Astrocyte (in vitro differentiated cells and primary cell): ENCODE measurements at places on chromosomes 7 and 10. TPM values are rescaled to one million over a fixed set of nuclear protein-coding genes. Genes with fewer than 3 reads are reported as not detected.
A peak's percentile ranks its signal among the peaks of the same experiment; 100 is the strongest.

- H3K4me1 ChIP-seq, result no peaks in the 10 kb centered on the region
- no peak overlapping the region for H3K27ac ChIP-seq
- no peak for DNase-seq
- no peak overlapping the region for H3K4me3 ChIP-seq
Observed at GRCh38 chr7:14962778-14963177, 60.2 kb upstream of the DGKB start.

Gene LRRD1
- 0.27 TPM in 1 of 2 replicates, not detected in the other for total RNA-seq

Gene ZNF485
- total RNA-seq, result 4.1 and 4.3 TPM in 2 replicates

- no peaks in the 10 kb centered on the region for H3K36me3 ChIP-seq
- H3K27ac ChIP-seq, result peak overlapping the region; percentile 89
- no peaks in the 10 kb centered on the region for H3K27me3 ChIP-seq
- DNase-seq, result peak; percentile 58
- peaks cover 15% of the 10 kb centered on the region for H3K4me1 ChIP-seq
- H3K4me3 ChIP-seq, result peak overlapping the region; percentile 72
Observed at GRCh38 chr10:87503886-87504285, 807 bp upstream of the MINPP1 start.

Gene CYP3A4
- not detected in 2 replicates for total RNA-seq

- no peak overlapping the region for H3K27ac ChIP-seq
- no peak for DNase-seq
Observed at GRCh38 chr10:75051308-75051707, 60.1 kb upstream of the SAMD8 start.

Gene FFAR4
- not detected in 2 replicates for total RNA-seq

DNA sequence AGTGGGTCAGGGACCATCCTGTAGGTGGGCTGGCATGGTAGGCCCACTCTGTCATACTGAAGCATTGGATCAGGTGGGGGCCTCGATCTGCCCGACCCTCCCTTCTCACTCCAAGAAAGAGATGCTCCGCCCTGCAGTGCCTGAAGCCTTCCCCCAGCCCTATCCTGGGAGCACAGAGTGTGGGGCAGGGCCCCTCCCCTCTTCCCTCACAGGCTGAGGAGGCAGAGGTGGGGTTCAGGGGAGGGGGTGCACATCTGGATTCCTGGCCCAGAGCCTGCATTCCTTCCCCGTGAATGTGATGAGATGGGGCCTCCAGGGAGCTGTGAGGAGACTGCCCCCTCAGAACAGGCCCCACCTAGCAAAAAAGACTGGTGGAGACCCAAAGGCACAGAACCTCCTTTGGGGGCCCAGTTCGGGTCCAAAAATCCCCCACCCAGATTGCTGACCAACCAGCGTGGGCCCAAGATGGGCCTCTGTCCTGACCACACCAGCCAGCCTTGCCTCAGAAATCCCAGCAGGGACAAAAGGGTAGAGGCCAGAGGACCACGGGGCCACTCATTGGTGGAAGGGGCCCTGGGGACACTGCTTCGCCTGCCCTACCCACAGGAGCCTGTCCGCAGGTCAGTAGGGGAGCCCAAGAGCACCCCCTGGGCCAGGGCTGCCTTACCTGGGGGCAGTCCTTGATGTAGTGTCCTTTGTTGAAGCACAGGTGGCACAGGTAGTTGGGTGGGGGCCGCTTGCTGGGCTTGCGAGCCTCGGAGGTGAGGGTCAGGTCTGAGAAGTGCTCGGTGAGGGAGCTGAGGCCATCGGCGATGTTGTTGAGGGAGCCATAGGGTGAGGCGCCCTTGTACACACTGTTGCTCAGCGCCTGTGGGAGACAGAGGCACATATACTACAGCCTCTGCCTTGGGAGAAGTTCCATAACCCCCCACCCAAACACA lies 13.3 kb downstream of the ZCCHC24 start:
- DNase-seq, result no peak
- H3K27me3 ChIP-seq, result no peaks in the 10 kb centered on the region
- no peak overlapping the region for H3K27ac ChIP-seq
- H3K4me3 ChIP-seq, result no peak overlapping the region

DNA sequence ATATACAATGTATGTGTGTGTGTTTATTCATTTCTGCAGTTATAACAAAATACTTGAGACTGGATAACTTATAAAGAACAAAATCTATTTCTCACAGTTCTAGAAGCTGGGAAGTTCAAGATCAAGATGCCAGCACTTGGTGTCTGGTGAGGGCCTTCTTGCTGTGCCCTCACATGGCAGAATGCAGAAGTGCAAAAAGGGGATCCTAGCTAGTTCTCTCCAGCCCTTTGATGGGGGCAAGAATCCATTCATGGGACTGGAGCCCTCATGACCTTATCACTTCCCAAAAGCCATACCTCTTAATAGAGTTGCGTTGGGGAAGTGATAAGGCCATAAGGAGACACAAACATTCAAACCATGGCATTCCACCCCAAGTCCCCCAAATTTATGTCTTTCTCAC lies 8.4 kb downstream of the GRB10 start:
- no peak overlapping the region for H3K4me3 ChIP-seq
- peaks cover 5% of the 10 kb centered on the region for H3K36me3 ChIP-seq
- H3K4me1 ChIP-seq, result no peaks in the 10 kb centered on the region
- no peaks in the 10 kb centered on the region for H3K27me3 ChIP-seq

DNA sequence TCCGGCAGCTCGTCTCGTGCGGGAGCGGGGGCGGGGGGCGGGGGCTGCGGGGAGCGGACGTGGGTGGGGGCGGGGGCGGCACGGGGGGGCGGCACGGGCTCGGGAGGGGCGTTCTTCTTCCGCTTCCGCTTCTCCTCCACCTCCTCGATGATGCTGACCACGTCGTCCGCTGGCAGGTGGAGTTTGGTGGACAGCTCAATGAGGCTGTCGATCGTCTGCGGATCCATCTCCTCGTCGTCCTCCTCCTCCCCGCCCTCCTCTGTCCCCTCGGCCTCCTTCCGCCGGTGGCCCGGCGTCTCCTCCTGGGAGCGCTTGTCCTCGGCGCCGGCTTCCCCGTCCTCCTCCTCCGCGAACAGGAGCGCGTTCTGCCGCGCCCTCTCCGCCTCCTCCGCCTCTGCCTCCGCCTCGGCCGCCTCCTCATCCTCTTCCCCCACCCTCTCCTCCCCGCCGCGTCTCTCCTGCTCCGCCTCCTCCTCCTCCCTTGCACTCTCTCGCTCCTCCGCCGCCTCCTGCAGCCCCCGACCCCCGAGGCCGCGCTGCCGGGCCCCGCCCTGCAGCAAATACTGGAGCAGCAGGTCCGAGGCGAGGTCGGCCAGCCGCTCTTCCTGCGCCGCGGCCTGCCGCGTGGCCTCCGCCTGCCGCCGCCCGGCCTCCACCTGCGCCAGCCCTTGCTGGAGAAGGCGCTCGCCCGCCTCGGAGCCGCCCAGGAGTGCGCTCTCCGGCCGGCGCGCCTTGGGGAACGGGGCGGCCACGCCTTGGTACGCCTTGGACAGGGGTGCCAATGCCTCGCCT lies 1.9 kb downstream of the VGF start:
- no peak for DNase-seq
- H3K4me3 ChIP-seq, result peak overlapping the region; percentile 39
- H3K27ac ChIP-seq, result no peak overlapping the region
- H3K4me1 ChIP-seq, result peaks cover 54% of the 10 kb centered on the region
- peaks cover 4% of the 10 kb centered on the region for H3K36me3 ChIP-seq

DNA sequence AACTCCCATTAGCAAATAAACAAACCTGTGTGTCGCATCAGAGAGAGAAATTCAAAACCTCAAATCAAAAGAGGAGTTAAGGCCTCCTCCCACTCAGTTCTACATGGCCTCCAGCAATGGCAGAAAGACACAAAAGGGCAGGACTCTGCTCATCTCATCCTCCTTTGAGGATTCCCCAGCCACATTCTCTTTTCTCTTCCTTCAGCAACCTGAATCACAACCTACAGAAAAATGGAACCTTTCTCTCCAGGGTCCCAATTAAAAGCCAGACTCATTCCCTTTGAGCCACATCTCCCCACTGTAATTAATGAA lies 7.9 kb downstream of the OSBPL3 start:
- H3K27me3 ChIP-seq, result no peaks in the 10 kb centered on the region
- H3K4me3 ChIP-seq, result no peak overlapping the region
- peaks cover 41% of the 10 kb centered on the region for H3K4me1 ChIP-seq
- H3K36me3 ChIP-seq, result no peaks in the 10 kb centered on the region
- DNase-seq, result no peak

- H3K4me3 ChIP-seq, result no peak overlapping the region
- no peaks in the 10 kb centered on the region for H3K4me1 ChIP-seq
- H3K27me3 ChIP-seq, result peaks cover 6% of the 10 kb centered on the region
- no peak for DNase-seq
Observed at GRCh38 chr7:158993591-158993990, 137.2 kb downstream of the DYNC2I1 start.

GRCh38 chr7:134619627-134620331 lies 26.9 kb upstream of the BPGM start:
- peaks cover 27% of the 10 kb centered on the region for H3K4me1 ChIP-seq
- H3K27ac ChIP-seq, result peak overlapping the region; percentile 93
- H3K36me3 ChIP-seq, result no peaks in the 10 kb centered on the region
- peak overlapping the region; percentile 8 for H3K4me3 ChIP-seq
- H3K27me3 ChIP-seq, result no peaks in the 10 kb centered on the region

DNA sequence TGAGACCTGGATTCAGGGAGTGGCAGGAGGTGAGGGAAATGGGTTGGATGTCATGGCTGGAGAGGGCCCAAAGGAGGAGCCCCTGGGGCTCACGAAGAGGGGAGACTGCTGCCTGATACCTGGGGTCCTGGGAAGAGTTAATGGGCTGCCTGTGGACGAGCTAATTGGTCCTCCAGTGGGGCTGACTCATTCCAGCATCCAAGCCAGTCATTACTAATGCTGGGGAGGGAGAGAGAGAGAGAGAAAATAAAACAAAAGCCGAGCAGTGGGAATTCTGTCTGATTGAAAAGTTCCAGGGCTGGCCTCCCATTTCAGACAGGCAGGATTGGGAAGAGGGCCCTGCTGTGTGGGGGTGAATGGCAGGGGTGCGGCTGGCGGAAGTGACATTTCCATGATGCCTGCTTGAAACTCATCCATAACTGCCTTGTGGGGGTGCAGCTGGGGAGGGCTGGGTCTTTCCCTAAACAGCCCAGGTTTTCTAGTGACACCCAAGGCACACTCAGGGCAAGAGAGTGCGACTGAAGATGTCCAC lies 297.8 kb downstream of the RPS24 start:
- no peak overlapping the region for H3K4me3 ChIP-seq
- DNase-seq, result peak; percentile 76
- H3K4me1 ChIP-seq, result peaks cover 22% of the 10 kb centered on the region

GRCh38 chr7:38584443-38585210 lies 46.5 kb downstream of the AMPH start:
- peaks cover 15% of the 10 kb centered on the region for H3K4me1 ChIP-seq
- no peaks in the 10 kb centered on the region for H3K27me3 ChIP-seq
- DNase-seq, result peak; percentile 68
- H3K27ac ChIP-seq, result peak overlapping the region; percentile 75

- DNase-seq, result peak; percentile 17
- H3K4me3 ChIP-seq, result no peak overlapping the region
- no peaks in the 10 kb centered on the region for H3K36me3 ChIP-seq
- H3K4me1 ChIP-seq, result no peaks in the 10 kb centered on the region
- H3K27ac ChIP-seq, result no peak overlapping the region
Observed at GRCh38 chr7:81482600-81483186, 287.2 kb downstream of the HGF start.

- DNase-seq, result no peak
- H3K27me3 ChIP-seq, result no peaks in the 10 kb centered on the region
- H3K4me3 ChIP-seq, result no peak overlapping the region
- H3K36me3 ChIP-seq, result no peaks in the 10 kb centered on the region
- no peaks in the 10 kb centered on the region for H3K4me1 ChIP-seq
- no peak overlapping the region for H3K27ac ChIP-seq
Observed at GRCh38 chr7:17158261-17158660, 140.2 kb upstream of the AHR start.

DNA sequence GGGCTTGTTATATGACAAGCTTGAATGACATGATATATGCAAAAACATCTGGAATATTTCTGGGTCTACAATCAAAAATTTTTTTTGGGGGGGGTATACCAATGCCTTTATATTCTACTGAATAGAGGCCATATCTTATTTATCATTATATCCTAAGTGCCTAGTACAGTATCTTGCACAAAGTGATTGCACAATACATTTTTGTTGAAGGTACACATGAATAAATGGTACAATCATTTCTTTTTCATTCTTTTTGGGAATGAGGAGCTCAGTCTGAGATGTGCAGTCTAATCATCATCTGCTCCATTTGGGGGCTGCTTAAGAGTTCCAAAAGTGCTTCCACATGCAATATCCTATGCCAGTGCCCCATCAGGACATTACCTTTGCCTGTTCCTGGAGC lies 214.6 kb downstream of the KIF20B start:
- peaks cover under 1% of the 10 kb centered on the region for H3K4me1 ChIP-seq
- no peaks in the 10 kb centered on the region for H3K27me3 ChIP-seq
- no peak overlapping the region for H3K4me3 ChIP-seq
- DNase-seq, result no peak
- no peaks in the 10 kb centered on the region for H3K36me3 ChIP-seq

DNA sequence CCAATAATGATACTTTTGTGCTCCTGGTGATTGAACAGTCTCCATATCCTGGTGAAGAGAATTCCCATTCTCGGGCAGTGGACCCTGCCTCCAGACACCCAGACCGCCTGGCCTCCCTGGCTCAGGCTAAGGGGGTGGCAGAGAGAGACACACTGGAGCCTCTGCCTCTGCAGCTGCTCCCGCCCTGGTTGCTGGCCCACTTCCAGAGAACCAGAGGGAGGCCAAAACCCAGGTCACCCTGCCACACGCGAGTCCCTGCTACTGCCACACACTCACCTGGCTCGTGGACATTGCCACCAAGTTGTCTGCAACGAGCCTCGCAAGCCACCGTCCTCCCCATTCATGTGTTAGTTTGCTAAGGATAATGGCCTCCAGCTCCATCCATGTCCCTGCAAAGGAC lies 221.8 kb downstream of the HPSE2 start:
- no peak for DNase-seq
- H3K27me3 ChIP-seq, result no peaks in the 10 kb centered on the region
- H3K36me3 ChIP-seq, result no peaks in the 10 kb centered on the region
- H3K4me1 ChIP-seq, result no peaks in the 10 kb centered on the region

- no peak overlapping the region for H3K27ac ChIP-seq
- no peak for DNase-seq
- no peaks in the 10 kb centered on the region for H3K4me1 ChIP-seq
- no peaks in the 10 kb centered on the region for H3K27me3 ChIP-seq
Observed at GRCh38 chr7:55140221-55140940, 121.6 kb downstream of the EGFR start.

DNA sequence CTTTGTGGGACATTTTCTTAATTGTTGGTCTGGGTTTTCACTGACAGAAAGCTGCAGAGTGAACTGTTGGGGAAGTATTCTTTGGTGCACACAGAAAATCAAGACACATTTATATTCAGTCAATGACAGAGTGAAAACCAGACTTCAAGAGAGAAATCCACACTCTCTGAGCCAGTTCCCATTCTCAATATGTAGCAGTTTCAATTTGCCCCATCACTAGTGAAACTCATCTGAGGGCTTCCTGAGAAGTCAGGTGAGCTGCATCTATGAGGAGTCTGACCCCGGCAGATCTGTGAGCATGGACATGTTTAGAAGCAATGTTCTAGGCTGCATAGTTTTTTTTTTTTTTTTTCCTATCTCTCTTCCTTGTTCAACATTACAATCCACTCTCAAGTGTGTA lies 163.7 kb upstream of the AHR start:
- H3K4me3 ChIP-seq, result no peak overlapping the region
- H3K27ac ChIP-seq, result no peak overlapping the region
- no peaks in the 10 kb centered on the region for H3K27me3 ChIP-seq
- H3K36me3 ChIP-seq, result no peaks in the 10 kb centered on the region
- DNase-seq, result no peak

Gene HOXA9
- total RNA-seq, result not detected in 2 replicates
